ENCODE measurements at places on chromosomes 2 and 18. TPM values are rescaled to one million over a fixed set of nuclear protein-coding genes. Genes with fewer than 3 reads are reported as not detected.

DNA sequence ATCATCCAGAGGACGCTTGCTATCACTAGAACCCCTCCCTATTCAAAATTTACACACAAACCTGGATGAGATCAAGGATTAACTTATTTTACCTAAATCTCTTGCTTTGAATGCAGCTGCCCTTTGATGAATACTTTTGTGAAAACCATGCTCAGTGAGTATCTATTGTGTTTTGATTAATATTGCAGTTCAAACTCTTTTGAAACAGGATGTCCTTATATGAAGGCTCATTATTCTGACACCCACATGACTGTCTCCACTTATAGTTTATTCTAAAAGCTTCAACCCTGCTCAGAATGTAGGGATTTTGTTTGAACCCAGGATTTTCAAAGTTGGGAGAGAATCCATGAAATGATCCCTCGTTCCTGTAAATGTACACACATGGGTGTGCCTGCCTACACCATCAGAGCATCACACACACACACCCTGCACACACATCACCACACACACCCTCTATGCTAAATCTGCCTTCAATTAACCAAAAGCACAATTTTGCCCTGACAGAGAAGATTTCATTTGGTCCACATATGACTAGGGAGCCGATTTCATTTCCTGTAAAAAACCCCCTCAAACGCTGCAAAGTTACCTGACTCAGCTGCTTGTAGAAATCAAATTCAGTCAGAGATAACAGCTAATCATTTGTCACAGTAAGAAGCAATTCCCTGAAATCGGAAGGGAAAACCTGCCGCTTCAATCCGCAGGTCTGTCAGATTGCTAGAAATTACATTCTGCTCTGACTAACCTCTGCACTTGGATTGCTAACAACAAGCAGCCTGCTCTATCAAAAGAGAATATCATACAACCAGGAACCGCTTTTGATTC, 65.2 kb downstream of the ZEB2 start:
- H3K27ac ChIP-seq = peak overlapping the region; percentile 84
- no peaks in the 10 kb centered on the region for H3K27me3 ChIP-seq
- DNase-seq = no peak
- no peaks in the 10 kb centered on the region for H3K36me3 ChIP-seq
- H3K4me1 ChIP-seq = peaks cover 54% of the 10 kb centered on the region

LRP1B gene
- not detected for total RNA-seq

UGT1A4 gene
- not detected for total RNA-seq

DNA sequence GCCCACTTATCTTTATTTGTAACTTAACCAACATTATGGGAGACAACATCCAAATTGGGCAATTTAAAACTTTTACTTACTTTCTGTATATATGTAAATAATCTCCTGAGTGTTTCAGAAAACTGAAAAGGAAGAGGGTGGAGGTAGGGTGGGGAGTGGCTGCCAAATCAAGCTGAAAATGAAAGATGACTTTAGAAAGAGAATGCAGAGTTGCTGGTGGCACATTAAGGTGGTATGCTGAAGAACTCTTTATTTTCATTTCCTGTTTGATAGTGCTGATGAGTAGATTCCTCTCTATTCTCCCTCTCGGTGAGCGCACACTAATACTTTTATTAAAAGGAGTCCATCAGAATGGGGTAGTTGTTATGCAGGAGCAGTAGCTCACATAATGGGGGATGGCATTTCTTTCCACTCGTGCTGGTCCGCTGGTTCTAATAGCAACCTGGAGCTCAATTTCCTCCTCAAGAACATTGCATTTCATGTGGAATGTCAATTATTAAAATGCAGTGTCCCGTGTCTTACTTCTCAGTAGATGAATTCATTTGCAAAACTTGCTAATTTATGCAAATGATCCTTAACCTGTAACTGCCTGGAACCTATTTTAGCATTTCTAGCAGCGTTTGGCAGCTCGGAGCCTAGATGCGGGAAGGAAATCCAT, 466.9 kb upstream of the HNRNPA3 start:
- no peak overlapping the region for H3K27ac ChIP-seq
- H3K36me3 ChIP-seq = no peaks in the 10 kb centered on the region
- DNase-seq = no peak
- H3K4me1 ChIP-seq = peaks cover 5% of the 10 kb centered on the region
- H3K4me3 ChIP-seq = no peak overlapping the region
- no peaks in the 10 kb centered on the region for H3K27me3 ChIP-seq

GRCh38 chr2:12717191-12718014, 667 bp downstream of the TRIB2 start:
- peaks cover 27% of the 10 kb centered on the region for H3K4me1 ChIP-seq
- peak overlapping the region; percentile 73 for H3K27ac ChIP-seq
- DNase-seq = peak; percentile 88
- H3K27me3 ChIP-seq = no peaks in the 10 kb centered on the region
- no peaks in the 10 kb centered on the region for H3K36me3 ChIP-seq
- H3K4me3 ChIP-seq = peak overlapping the region; percentile 94

NPHP1 gene
- 8.1 TPM for total RNA-seq

DNA sequence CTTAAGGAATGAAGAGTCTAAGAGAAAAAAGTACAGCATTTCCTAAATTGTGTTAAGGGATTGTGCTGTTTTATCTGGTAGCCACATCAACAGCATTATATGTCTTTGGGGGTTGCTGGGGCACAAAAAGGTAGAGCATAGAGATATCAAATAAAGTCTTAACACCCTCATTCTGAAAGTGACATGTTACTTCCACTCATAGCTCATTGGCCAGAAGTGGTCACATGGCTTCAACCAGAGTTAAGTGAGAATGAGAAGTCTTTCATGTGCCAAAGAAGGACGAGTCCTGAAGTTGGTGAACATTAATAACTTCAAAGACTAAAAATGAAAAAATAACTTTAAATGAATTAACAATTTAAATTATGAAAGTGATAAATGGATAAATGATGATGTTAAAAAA, 175.7 kb upstream of the ZEB2 start:
- H3K4me3 ChIP-seq = no peak overlapping the region
- DNase-seq = no peak
- no peak overlapping the region for H3K27ac ChIP-seq
- no peaks in the 10 kb centered on the region for H3K36me3 ChIP-seq

DNA sequence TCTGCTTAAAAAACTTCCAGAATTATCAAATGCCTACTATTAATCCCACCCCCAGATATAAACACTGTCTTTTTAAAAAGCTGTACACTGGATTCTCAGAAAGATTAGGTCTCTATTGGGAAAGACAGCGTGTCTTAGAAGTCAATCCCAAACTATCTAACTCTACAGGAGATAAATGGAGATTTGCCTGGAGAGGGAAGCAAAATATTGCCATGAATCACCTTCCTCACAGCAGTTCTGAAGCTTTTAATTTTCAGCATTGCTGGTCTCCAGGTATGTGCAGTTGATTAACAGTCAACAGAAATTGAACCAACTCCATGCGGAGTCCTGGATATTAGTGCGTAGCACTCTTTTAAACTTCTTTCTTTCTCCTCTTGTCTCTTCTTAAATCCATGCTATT, 122.2 kb downstream of the DSC3 start:
- H3K27ac ChIP-seq = no peak overlapping the region
- no peak for DNase-seq
- no peaks in the 10 kb centered on the region for H3K27me3 ChIP-seq
- H3K4me3 ChIP-seq = no peak overlapping the region
- no peaks in the 10 kb centered on the region for H3K36me3 ChIP-seq

ABCG5 gene
- total RNA-seq = not detected

IL36B gene
- not detected for total RNA-seq

LINC00305 gene
- not detected for total RNA-seq

- no peak overlapping the region for H3K4me3 ChIP-seq
- H3K4me1 ChIP-seq = no peaks in the 10 kb centered on the region
- no peaks in the 10 kb centered on the region for H3K36me3 ChIP-seq
- no peaks in the 10 kb centered on the region for H3K27me3 ChIP-seq
Observed at GRCh38 chr2:166344286-166345113, 31.2 kb downstream of the SCN9A start.

DNA sequence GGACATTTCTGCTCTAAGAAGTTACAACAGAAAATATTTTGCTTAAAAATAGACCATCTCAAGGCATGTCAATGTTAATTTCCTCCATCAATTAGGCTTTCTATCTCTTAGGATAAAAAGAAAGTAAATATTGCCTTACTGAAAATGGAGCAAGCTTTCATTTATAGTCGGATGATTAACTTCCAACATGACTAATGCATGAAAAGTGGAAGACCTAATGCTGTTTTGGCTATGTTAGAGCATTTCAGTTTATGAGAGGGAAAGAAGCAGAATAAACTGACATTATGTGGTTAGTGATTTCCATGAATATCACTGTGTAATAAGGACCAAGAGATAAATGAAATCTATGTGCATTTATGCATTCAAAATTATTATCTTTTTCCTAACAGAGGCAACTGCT, 475.2 kb upstream of the UBE2E3 start:
- no peak overlapping the region for H3K4me3 ChIP-seq
- DNase-seq = no peak
- H3K27me3 ChIP-seq = no peaks in the 10 kb centered on the region
- H3K4me1 ChIP-seq = no peaks in the 10 kb centered on the region
- H3K36me3 ChIP-seq = no peaks in the 10 kb centered on the region
- H3K27ac ChIP-seq = no peak overlapping the region

DNA sequence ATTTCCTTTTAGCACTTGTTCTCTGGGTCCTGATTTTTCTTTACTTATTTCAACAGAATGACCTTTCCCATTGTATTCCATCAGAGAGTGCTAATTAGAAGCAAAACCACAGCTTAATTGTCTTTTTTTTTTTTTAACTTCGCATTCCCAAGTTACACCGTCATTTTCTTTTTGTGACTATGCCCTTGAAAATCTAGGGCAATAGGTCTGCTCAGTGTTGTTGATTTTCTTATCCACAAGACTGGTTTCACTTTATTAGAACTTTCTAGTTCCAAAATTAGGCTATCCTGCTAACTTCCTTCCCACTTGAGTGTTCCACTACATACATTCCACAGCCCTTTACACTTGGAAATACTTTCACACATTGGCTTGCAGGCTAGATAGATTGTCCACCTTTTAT, 18.7 kb upstream of the ADAM17 start:
- H3K27ac ChIP-seq = no peak overlapping the region
- no peaks in the 10 kb centered on the region for H3K27me3 ChIP-seq
- no peaks in the 10 kb centered on the region for H3K4me1 ChIP-seq
- no peak overlapping the region for H3K4me3 ChIP-seq

- H3K4me3 ChIP-seq = no peak overlapping the region
- H3K4me1 ChIP-seq = no peaks in the 10 kb centered on the region
- H3K27ac ChIP-seq = no peak overlapping the region
- no peak for DNase-seq
Observed at GRCh38 chr2:85503851-85504777, 34.9 kb upstream of the MAT2A start.

TAF4B gene
- total RNA-seq = 6.9 TPM

DNA sequence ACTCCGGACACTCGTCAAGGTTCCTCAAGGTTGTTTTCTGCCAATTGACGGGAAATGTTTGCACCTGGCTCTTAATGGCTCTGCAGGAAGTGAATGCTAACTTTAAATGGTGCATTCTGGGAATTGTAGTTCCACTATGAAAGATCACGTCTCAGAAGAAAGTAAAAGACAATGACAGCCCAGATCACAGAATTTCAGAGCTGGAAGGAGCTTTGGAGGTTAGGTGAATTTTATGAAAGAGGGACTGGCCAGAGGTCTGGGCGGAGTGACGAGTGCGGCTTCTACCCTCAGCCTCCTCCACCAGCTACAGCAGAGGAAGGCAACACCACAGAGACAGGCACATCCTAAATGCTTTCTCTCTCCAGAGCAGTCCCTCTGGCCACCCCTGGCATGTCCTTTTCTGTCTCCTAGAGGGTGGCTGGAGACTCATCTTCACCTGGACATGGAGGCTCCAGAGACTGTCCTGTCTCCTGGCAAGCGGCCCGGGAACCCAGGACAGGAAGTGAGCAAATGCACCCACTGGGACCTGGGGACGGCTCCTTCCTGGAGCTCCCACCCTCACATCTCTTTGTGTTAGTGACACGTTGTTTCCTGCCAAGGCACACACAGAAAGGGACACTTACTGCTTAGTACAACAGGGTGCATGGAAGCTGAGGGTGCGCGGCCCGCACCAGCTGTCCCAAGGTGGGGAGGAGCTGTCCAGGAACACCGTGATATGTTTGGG, 19.4 kb downstream of the THAP4 start:
- no peak overlapping the region for H3K27ac ChIP-seq
- peaks cover 13% of the 10 kb centered on the region for H3K4me1 ChIP-seq
- no peaks in the 10 kb centered on the region for H3K27me3 ChIP-seq
- peak overlapping the region; percentile 11 for H3K4me3 ChIP-seq
- peak; percentile 30 for DNase-seq

SCN3A gene
- total RNA-seq = not detected

DNA sequence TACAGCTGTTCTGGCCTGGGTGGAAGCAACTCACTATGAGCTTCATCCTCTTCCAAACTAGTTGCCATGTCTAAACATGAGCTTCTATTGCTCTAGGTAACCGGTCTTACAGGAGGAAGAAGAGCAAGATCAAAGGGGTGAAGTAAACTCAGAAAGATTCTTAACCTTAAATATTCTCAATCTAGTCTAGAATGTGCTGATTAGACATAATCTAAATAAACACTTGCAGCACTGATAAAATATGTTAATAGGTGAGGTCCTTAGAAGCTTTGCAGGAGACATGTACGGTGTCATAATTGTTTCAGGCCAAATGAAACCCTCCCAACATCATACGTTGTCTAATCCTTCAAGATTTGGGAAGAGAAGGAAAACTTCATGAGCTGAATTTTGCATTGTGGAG, 431.6 kb upstream of the FSHR start:
- H3K4me1 ChIP-seq = no peaks in the 10 kb centered on the region
- H3K27me3 ChIP-seq = no peaks in the 10 kb centered on the region

DNA sequence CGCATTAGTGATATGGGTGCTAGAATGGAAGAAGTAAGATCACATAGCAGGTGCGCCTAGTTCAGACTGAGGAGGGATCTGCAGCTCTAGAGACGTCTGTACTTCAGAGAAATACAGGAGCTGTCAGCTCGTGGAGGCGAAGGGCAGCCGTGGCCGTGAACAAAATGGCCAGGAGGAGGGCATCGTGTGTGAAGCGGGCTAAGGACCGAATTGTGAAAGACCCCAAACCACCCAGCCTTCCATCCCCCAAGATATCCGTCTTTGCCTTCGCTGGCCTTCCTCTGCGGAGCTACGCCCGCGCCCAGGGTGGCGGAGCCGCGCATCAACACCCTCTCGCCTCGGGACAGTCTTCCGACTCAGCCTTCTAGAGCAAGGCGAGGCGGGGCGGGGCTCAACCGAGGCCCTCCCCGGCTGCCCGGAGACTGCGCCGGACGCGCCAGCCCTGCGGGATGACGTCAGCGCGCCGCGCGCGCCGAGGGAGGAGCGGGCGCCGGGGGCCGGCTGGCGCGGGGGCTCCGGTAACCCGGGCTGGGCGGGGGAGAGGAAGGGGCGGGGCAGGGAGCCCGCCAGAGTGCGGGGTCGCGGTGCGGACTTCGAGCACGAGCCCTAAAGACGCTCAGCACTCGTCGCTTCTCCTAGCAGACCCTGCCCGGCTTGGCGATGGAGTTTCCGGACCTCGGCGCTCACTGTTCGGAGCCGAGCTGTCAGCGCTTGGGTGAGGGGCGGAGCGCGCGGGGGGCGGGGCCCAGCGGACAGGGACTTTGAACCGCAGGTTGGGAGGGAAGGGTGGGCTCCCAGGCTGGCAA, at the start of gene ZFAND2B:
TSS of gene ZFAND2B (plus strand) at position 455 of the 806 bp plus-strand sequence. CDS start at position 661, 206 bp downstream.
- H3K27ac ChIP-seq = no peak within 1 kb of the TSS
- H3K4me3 ChIP-seq = peak within 1 kb of the TSS; percentile 66
- H3K27me3 ChIP-seq = no peaks in the 10 kb centered on the region
- DNase-seq = peak; percentile 99
- peaks cover 7% of the 10 kb centered on the region for H3K4me1 ChIP-seq
